Hepatic stellate cell (primary cell): ENCODE measurements at places on chromosomes 13 and 19.

DNA sequence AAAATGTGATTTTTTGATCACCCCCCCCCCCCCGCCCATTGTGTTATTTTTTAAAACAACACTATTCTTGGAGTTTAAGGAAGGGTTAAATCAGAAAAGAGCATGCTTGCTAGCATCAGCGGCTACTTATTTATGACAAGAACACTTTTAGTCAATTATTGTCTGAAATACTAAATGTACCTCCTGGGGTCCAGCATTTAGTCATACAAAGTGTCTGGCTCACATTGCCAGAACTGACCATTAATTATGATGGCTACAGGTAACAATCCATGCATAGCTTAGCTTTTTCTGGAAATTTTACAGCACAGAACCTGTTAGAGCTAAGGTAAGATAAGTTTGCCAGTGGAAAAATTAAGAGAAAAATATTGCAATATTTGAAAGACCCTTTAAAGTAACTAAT lies 90.1 kb downstream of the PCDH9 start:
- DNase-seq: no peak

DNA sequence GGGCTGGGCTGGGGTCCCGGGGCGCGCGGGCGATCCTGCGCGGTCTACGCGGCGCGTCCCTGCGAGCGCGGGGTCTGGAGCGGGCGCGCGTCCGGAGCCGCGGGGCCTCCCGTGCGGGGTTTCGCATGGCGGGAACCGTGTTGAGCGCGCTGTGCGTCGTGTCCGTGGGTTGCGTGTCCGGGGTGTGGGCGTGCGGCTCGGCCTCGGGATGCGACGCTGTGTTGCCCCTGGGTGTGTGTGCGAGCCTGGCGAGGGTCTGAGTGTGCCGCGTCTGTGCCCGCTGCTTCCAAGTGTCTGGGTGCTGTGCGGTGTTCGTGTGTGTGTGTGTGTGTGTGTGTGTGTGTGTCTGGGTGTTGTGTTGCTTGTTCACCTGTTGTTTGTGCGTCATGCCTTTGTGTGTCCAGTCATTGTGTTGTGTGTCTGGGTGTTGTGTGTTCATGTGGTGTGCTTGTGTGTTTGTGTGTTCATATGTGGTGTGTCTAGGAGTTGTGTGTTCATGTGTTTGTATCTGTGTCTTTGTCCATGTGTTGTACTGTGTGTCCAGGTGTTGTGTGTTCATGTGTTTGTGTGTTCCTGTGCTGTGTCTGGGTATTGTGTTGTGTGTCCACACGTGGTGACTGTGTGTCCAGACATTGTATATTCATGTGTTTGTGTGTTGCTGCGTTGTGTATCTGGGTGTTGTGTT lies 552 bp downstream of the PLK5 start:
- DNase-seq: no peak

DNA sequence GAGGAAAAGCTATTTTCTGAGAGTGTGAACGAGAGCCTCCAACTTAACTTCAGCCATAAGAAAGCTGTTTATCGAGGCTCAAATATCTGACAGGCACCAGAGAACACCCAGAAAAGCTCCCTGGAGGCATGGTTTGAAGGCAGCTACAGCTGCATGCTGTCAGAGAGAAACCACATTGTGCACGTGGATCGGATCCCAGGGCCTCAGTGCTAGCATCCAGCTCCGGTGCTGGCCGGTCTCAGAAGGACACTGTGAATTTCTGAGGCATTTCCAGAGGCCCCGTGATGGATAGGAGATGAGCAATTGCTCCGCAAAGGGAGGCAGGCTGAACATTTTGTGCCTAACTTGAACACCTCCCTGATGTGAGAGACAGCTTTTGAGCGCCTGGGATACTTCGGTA lies 315.7 kb downstream of the FGF9 start:
- DNase-seq: no peak

- no peak for DNase-seq
These were observed 9.1 kb upstream of the SHISA7 start for GRCh38 chr19:55451965-55452748.

GRCh38 chr19:53057904-53058580 lies 13.5 kb downstream of the ERVV-2 start:
- DNase-seq: no peak

DNA sequence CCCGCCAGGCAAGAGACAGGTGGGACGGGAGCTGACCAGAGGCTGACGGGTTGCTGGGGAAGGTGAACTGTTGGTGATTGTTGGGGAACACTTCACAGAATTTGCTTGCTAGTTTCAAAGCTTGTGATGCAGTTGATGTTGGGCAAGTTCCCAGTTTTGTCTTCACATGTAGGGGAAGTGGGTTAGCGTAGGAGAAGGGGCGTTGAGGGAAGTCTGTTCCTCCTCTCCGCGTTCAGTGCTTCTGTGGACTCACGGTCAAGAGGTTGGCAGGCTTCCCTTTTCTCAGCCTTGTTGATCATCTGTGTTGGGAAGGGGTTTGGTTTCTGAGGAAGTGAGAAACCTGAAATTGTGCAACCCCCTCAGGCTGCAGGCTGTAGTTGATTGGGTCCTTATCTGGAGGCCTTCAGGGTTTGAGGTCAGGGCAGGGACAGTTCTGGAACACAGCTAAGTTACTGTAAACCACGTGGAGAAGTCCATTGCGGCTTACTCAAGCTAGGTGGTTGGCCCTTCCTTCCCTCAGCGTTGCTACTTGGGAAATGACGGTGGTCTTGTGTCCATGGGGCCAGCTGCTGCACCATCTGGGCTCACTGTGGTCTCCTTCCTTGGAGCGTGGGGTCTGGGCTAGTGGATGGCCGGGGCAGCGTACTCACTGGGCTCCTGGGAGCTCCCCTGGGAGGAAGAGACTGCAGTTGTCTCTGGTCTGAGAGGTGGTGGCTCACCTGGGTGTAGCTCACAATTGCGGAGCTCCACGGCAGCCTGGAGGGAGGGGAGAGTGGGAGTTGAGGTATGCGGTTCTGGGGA lies 7.5 kb downstream of the RPS9 start:
- no peak for DNase-seq

GRCh38 chr13:44833139-44833538 lies 156.1 kb downstream of the NUFIP1 start:
- no peak for DNase-seq

DNA sequence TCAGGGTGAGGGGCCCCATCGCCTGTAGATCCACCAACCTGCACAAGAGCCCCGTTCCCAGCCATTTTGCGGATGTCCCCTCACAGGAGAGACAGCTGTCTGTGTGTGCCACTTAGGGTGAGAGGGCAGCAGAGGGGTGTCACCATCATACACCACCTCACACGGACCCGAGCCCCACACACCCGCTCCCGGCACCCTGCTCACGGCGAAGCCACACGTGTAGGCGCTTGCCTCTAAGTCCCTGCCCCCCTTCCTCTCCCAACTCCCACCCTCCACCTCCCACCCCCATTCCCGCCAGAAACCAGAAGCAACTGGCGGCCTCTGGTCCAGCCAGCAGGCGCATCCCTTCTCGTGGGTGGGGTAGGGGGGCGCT lies 4.0 kb upstream of the DPF1 start:
- no peak for DNase-seq

- no peak for DNase-seq
These were observed 61.1 kb upstream of the NPAS1 start for GRCh38 chr19:46958532-46958931.

DNA sequence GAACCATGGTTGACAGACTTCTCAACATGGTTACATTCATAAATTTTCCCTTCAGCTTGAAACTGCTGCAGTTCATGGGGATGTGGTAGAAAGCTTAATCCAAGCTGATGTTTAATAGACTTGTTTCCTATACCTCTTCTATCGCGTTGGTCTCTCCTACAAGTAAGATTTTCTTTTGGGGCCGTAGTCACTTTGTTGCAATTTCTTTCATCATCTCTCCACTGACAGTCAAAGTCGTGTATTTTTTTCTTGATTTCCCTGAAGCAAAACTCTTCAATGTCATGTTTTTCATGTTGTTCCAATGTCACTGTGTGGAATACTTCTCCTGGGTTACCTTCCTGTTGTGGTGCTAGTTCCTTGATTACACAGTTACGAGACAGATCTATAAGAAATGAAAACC lies 6.3 kb upstream of the ZNF160 start:
- DNase-seq: no peak

DNA sequence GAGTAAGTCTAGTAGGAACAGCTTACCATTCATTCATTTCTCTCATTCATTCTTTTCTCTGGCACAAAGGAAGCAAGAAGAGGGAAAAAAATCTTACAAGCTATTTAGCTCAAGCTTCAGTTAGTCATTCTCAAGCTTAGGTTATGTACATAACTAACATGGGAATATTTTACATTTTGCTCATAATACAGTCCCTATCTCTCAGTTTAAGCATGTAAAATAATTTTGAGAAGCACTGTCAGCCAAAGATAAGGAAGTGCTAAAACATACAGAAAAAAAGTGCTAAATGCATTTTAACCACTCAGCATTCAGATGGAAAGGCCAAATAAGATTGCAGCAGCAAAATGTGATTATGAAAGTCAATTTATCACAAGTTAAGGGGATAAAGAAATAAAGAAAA lies 7.9 kb downstream of the RBM26 start:
- DNase-seq: no peak

DNA sequence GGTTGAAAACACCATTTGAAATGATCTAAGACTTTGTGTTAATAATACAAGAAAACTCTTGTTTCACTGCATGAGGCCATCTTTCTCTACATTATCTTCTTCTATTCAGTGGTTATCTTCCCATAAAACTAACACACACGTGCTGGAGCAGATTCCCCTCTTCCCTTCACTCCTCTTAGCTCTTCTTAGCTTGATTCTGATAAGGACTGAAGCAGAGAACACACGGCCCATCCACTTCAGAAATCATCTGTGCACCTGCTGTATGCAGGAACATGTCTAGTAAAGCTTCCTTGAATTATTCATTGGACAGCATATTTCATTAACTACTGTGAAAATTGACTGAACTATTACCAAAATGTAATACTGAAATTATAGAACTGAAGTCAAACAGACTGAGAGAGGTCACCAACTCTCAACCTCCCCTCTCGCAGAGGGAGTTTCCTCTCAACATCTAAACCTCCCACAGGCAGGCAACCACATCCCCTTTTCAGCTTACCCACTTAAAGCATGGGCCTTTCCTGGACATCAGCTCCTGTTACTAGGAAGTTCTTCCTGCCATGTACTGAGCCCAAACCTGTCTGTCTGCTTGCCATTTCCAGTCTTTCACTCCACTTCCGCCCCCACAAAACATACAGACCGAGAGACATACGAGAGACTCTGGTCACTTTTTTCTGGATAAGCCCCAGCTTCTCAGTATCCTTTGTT lies 113.9 kb downstream of the CRYL1 start:
- no peak for DNase-seq

DNA sequence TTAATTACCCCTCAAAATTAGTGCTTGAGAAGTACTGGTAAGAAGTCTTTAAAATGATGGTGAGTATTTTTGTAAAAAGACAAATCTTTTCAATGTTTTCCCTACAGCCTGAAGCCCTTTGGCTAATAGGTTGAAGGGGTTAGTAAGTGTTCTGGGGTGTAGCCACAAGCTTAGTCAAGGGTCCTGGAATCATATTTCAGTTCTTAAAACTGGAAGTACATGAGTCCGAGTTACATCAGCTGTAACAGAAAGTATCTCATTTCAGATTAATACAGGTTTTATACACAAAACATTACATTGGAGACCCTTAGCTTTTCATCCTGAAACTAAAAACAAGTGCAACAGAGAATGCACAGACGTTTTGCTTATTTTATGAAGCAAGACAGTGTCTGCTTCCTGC lies 52.7 kb upstream of the TEX29 start:
- no peak for DNase-seq
